ENCODE measurements at places on chromosomes 7 and 10. TPM values are rescaled to one million over a fixed set of nuclear protein-coding genes. Genes with fewer than 3 reads are reported as not detected.

DNA sequence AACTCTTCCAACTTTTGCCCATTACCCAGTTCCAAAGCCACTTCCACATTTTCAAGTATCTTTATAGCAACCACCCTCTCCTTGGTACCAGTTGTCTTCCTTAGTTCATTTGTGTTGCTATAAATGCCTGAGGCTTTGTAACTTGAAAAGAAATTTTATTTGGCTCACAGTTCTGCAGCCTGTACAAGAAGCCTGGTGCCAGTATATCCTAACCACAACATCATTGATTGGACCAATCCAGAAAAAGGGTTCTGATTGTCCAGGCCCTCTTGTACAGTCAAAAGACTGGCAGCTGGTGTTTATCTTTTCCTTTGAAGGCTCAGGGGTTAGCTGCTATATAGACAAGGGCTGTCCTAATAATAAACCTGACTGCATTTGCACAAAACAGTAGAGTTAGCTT is 21.1 kb upstream of the ABCC2 start:
- no peak for DNase-seq

The LBX1 gene
- 1.7 TPM for total RNA-seq

GRCh38 chr7:73425356-73425983 is 8.1 kb upstream of the FZD9 start:
- no peak for DNase-seq

The HMX2 gene
- not detected for total RNA-seq

- DNase-seq: no peak
Observed at GRCh38 chr10:28431139-28431538, 101.8 kb upstream of the WAC start.

GRCh38 chr10:15754937-15755336 is 35.2 kb upstream of the ITGA8 start:
- DNase-seq: no peak

GRCh38 chr7:152158801-152159587 is 133.5 kb downstream of the GALNT11 start:
- DNase-seq: no peak

DNA sequence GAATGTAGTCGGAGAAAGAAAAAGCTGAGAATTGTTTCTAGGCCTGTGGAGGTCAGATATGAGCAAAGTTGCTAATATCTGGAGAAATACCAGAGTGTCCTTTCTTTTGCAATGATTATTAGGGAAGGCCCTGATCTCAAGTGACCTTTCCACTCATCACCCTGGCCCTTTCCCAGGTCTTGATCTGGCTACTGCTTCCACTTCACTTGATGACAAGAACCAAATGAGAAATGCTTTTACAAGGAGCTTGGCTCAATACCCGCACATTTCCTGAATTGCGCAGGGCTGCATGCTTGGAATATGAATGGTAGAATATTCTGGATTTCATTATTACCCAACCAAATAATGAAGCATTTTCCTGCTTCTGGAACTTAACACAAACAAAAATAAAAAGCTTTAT is 104.6 kb downstream of the ITGB8 start:
- no peak for DNase-seq

DNA sequence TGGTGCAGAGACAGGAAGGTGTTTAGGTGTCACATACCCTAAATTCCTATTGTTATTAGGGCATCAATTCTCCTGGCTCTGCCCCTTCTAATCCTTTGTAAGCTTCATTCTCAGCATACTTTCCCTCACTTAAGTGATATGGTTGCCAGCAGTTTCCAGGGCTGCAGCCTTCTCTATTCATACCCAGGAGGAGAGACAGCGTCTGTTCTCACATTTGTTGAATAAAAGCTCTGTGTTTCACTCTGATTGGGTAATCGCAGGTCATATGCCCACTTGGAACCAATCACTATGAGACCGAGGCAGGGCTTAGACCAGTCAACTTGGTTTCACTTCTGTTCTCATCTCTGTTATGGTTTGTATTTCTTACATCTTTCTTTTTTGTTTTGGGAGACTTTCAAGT is 109.6 kb upstream of the MTPN start:
- DNase-seq: peak; percentile 96

The MRLN gene
- total RNA-seq: not detected

The ELFN1 gene
- total RNA-seq: not detected

The TACC2 gene
- total RNA-seq: 11.3 TPM

DNA sequence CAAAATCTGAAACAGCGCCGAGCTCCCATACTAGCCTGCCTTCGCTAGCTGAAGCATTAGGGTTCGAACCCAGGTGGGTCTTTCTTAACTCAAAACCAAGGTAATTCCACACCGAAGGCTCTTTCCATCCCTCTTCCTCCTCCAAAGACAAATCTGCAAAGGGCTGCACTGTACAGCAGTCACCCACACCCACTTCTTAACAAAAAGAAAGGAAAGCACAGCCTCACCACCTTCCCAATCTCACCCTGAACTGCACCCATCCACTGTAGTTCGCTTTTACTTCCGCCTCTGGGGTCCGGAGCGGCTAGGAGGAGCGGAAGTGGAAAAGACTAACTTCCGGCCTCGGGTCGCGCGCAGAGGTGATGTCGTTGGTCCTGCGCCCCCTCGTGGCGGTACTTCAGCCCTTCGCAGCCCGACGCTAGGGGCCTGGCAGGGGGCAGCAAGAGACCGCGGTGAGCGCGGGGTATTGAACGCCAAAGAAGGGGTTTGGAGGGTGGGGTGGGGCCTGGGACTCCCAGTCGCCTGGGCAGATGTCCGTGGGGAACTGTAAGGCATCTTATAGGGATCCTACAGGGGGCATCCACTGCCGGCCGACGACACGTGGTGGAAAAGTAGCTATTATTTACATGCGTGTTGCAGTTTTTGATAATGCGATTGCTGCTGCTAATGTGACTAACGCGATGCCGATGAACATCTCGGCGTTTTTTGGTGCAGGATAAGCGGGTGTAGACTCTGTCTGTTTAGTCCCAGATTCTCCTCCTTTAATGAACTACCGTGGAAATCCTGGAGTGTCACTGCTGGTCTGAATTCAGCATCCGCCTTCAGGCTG is at the start of gene MTERF1:
MTERF1 (minus strand) TSS at position 290 of the 829 bp plus-strand sequence. CDS start 619 bp downstream, outside the sequence.
- DNase-seq: peak; percentile 93

DNA sequence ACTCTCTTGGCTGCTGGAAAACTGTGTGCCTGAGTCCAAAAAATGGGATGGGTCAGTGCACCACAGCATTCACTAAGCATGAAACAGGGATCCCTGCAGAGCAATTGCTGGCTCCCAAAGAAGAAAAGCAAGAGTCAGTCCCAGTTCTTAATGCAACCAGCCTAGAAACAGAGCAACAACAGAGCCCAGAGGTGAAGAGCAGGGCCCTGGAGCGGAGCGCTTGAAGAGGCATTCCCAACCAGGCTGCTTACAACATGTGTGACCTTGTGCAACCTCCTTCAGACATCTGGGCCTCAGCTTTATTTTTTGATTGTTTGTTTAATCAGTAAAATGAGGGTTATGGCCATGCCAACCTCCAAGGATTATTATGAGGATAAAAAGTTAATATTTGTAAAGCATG is 543.7 kb upstream of the COBL start:
- DNase-seq: no peak

DNA sequence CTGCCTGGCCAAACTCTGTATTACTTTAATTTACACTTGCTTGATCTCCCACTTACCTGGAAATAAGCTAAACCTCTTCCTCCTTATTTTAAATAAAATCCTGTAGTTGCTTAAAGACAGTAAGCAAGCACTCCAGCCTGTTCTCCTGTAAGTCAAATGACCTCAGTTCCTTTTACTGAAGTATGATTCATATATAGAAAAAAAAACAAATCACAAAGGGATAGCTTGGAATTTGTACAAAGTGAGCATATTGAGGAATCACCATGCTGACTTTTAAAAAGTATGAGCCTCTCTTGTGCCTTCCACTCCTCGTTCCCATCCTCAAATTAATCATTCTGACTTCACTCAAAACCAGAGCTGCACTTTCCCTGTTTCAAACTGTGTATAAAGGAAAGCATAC is 52.0 kb downstream of the C10orf90 start:
- peak; percentile 34 for DNase-seq

DNA sequence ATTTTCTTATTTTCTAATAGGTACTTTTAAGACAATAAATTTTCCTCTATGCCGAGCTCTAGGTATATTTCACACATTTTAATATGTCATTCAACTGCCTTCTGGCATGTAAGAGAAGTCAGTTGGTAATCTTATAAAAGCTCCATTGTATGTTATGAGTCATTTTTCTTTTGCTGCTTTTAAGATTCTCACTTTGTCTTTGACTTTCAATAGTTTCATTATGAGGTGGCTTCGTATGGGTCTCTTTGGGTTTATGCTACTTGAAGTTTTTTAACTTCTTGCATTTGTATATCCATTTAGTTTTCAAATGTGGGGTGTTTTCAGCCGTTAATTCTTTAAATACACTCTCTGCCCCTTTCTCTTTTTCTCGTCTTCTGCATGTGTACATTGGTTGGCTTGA is 80.5 kb downstream of the ABCA13 start:
- DNase-seq: peak; percentile 22

DNA sequence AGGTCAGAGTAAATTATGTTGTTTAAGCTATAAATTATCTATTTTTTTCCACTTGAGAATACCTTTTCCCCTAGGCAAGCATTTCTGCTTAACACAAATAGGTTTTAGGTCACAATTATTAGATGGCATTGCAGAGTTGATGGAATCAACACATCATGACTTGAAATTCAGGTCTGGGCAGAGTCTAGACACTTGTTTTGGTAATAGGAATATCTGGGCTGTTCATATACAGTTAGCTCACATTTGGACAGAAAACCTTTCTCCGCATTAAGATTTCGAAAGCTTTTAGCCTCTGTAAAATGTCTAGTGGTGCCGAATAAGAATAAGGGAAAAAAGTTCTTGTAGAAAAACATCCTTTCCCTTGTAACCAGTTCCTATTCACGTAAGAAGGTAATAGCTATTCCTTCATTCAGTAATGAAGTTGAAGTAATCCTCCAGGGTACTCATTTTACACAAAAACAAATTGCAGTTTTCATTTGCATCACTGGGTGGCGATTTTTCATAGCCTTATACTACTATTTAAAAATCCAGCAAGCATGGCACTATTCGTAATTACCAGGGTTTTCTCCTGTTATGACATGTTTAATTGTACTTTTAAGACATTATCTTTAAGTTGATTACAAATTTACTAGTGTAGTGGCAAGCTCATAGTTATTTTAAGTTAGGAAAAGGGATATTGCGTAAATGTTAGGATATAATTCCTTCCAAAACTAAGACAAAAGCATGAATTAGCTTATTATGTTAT is 37.0 kb downstream of the RPA3 start:
- DNase-seq: peak; percentile 76

DNA sequence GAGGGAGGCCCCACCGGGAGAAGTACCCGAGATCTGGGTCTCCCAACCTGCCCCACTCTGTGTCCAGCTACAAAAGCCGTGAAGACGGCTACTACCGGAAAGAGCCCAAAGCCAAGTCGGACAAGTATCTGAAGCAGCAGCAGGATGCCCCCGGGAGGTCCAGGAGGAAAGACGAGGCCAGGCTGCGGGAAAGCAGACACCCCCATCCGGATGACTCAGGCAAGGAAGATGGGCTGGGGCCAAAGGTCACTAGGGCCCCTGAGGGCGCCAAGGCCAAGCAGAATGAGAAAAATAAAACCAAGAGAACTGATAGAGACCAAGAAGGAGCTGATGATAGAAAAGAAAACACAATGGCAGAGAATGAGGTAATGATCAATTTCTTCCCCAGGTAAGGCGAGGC is 59.1 kb upstream of the PDCD4 start:
- no peak for DNase-seq

The UPK3B gene
- total RNA-seq: not detected

- DNase-seq: no peak
Observed at GRCh38 chr10:12777840-12778585, 223.5 kb downstream of the CCDC3 start.

GRCh38 chr7:106767498-106768323 is 97.4 kb upstream of the PIK3CG start:
- DNase-seq: peak; percentile 91

GRCh38 chr10:69846293-69846921 is 44.7 kb downstream of the COL13A1 start:
- DNase-seq: peak; percentile 17

DNA sequence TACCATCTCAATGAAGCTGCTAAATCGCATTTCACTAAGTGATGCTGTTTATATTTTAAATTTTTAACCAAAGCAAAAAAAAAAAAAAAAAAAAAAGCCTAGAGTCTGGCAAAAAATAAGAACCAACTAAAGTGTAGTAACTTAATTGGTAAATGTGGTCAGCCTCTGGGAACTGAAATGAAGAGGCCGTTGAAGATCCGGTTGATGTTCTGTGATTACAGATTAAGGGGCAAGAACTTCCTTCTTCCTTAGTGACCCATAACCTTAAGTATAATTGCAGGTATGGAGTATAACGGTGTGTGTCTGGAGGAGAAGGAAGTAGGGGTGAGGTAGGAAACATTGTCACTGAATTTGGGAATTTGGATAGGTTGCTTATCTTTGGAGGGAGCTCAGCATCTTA is 7.7 kb upstream of the SRGN start:
- DNase-seq: no peak

- DNase-seq: peak; percentile 94
Observed at GRCh38 chr10:89118091-89118490, 89.0 kb downstream of the CH25H start.

GRCh38 chr7:9958486-9958885 is 1015.2 kb upstream of the PHF14 start:
- no peak for DNase-seq

The FAM180A gene
- total RNA-seq: 3.7 TPM

The EBLN1 gene
- 0.26 TPM for total RNA-seq

GRCh38 chr7:95558864-95559263 is 37.5 kb downstream of the PDK4 start:
- DNase-seq: no peak

DNA sequence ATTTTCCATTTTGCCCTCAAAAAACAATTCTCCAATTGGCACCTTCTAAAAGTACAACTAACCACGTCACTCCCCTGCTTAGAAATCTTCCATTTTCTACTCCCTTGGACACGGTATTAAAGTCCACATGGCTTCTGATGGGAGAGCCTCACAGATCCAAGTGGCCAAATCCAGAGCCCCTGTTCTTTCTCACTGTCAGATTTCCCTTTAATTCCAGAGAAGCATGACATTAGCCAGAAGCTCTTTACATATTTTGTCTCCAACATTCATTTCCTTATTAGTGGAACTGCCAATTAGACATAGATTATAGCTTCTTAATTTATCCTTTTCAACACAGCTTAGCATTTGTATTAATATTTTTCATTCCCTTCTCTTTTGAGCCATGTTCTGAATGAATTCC is 118.7 kb downstream of the ELMO1 start:
- no peak for DNase-seq

GRCh38 chr10:60189861-60190475 is 199.7 kb downstream of the ANK3 start:
- no peak for DNase-seq

DNA sequence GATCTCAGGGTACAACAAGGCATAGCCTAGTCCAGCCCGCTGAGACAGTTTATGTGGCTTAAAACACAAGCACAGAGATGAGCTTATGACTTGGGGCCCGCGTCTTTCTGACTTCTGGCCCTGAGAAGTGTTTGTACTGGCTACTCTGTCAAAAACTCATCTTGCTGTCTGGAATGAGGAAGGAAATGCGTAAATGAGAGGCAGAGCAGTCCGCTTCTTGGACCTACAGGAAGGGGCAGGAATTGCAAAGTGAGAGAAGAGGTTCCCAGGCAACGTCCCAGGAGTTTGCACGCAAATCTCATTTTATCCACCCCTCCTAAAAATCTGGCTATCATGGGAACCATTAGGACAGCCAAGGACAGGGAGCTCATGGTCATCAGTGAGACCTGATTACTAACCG is 5.5 kb downstream of the ANXA11 start:
- DNase-seq: no peak

GRCh38 chr7:73717025-73717807 is 2.3 kb downstream of the STX1A start:
- DNase-seq: no peak

All from LHCN-M2 (cell line).